ENCODE measurements at places on chromosomes 2 and 18.

DNA sequence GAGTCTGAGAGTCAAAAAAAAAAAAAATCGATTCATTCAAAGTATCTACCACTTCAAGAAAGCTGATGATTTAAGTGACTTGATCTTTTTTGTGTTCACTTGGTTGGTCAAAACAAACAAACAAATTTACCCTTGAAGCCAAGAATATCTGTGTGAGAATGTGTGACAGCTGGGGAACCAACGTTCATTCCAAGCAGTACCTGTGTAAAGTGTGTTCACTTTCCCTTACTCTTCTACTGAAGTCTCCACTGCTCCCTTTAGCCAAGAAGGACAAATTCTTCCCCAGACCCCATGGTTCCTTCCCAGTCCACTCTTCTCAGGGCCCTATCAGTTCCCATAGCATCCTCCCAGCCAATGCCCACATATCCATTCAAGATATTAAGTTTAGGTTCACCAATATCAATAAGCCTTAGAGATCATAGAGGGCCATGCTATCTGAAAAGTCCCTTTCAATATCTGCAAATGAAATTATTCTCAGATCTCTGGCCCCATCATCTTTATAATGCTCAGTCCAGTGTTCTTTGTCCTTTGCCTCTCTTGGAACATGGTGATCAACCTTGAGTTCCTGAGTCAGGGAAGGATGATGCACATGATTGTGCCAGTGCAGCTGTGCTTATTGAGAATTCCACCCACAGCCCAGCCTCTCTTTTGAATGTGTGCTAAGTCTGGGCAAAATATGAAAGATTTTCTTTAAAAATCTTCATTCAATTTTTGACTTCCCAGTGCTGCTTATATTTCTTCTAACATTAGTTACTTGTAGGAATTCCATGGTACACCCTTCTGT is 82.8 kb upstream of the DTNA start:
- no peak for DNase-seq

- no peak for DNase-seq
These were observed 36.3 kb upstream of the CHRNA1 start for GRCh38 chr2:174800436-174801205.

DNA sequence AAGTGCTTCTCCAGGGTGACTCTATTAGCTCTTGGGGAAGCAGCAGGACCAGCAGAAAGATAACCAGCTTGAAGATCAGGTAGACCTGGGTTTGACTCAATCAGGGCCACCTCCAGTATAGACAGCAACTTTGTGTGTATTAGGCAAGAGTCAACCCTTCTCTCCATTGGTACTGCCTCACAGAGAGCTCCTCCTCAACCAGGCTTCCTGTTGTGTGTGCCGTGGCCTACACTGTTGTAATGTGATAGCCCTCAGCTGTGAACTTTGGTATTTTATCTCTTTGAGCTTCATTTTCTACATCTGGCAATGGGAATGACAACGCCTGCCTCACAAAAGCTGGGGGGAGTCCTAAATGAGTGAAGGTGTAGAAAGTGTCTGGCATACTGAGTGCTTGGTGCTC is 17.0 kb upstream of the MAP3K20 start:
- no peak for DNase-seq

DNA sequence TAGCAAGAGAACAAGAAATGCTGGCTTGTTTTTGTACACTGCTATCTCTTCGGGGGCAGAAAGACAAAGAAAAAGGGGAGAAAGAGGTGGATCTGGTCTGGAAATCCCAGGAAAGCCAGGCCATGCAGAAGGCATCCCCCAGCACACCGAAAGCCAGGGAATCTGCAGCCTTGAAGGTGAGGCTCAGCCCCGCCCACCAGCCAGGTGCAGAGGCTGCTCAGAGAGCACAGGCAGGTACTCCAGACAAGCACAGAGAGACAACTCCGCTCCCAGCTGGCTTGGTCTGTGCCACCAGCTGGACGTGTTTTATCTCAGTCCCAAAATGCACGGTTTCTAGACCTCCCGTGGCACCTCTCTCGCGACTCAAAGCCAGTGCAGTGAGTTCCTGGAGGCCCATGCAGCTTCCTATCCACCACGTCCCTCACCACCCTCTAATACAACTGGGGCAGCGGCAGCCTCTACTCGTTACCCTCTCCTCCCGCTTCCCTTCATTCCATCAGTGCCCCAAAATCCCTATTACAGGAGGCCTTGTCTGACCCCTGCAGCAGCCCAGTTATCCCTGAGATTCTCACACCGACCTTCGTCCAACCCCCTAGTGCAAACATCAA is 62.8 kb downstream of the HDAC4 start:
- DNase-seq, result no peak

GRCh38 chr2:147222506-147222905 is 622.3 kb upstream of the ACVR2A start:
- DNase-seq, result no peak

- no peak for DNase-seq
These were observed 279.2 kb downstream of the CLIP4 start for GRCh38 chr2:29394311-29394980.

DNA sequence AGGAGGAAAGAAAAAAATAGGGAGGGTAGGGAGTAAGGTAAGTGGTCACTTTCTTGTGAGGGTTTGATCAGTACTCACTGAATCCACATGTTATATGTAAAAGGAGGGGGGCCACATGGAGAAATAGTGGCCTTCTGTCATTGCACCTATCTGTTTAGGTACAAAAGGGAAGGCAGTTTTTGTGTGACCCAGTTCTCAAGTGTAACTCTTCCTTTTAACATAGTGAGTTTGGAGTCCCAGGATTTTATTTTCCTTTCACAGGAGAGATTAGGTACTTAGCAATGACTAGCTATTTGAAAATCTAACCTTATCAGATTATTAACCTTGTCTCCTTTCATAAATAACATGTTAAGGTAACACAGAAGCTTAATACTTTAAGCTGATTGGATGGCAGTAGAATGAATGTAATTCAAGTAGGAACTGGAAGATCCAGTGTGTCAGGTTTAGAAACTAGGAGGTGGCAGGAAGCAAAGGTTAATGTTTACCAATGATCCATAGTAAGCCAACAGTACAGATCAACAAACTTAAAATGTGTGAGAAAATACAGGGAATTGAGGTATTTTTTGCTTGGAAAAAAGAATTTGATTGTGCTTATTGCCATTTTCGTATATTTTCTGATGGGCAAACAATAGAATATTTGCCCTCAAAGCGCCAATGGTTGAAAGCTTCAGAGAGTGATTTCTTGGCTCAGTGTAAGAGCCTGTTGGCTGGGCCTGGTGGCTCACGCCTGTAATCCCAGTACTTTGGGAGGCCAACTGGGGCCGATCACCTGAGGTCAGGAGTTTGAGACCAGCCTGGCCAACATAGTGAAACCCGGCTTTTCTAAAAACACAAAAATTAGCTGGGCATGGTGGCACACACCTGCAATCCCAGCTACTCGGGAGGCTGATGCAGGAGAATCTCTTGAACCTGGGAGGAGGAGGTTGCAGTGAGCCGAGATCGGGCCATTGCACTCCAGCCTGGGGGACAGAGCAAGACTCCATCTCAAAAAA is 11.3 kb downstream of the HNMT start:
- no peak for DNase-seq

DNA sequence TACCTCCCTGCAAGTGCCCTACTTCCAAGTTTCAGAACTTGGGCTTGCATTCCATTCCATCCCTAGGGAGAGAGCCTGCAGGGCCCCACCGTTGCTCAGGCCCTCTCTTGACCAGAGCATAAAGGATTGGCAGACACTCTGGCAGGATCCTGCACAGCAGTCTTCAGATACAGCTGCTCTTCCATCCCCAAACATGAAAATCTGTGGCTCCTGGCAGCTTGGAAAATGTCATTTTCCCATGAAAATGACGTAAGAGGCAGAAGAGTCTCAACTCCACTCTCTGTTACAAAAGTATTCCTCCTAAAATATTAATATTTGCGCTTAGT is 162.6 kb downstream of the GFPT1 start:
- DNase-seq, result no peak

- DNase-seq, result peak; percentile 6
These were observed 428.2 kb upstream of the KCNH7 start for GRCh38 chr2:163266772-163267171.

DNA sequence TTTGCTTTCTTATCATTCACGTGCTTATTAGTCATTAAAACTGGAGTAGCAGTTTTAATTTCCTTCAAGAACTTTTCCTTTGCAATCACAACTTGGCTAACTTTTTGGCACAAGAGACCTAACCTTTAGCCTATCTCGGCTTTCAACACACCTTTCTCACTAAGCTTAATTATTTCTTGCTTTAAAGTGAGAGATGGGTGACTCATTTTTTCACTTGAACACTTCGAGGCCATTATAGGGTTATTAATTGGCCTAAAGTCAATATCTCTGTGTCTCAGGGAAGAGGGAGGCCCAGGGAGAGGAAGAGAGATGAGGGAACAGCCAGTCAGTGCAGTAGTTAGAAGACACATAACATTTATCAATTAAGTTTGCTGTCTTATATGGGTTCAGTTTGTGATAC is 289.8 kb downstream of the RBM43 start:
- no peak for DNase-seq

DNA sequence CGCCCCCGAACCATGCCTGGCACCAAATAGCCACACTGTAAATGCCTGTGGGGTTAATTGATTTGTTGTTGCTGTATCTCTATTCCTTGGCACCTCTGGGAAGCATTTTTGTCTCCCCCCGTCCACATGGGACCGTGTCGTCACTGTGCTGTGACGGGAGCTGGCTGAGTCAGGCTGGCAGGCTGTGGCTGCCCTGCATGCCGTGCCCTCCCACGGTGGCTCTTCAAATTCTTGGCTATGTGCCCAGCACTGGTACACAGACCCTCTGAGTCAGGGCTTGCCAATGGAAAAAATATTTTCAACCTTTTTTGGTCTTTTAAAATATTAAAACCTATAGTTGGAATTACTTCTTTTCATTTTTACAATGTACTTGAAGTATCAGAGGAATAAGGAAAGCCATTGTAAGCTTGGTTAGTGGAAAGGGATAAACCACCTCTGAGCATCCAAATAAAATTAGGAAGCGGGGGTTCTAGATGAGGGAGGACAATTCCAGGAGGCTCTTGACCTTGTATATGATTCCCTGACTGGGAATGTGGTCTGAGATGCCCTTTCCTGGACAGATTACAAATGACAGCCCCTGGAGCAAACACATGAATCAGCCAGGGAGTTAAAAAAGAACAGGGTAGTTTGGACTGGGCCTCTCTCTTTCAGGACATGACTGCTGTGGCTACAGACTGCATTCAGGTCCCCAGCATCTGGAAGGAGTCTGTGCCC is 59.4 kb downstream of the DGKD start:
- DNase-seq, result peak; percentile 71

DNA sequence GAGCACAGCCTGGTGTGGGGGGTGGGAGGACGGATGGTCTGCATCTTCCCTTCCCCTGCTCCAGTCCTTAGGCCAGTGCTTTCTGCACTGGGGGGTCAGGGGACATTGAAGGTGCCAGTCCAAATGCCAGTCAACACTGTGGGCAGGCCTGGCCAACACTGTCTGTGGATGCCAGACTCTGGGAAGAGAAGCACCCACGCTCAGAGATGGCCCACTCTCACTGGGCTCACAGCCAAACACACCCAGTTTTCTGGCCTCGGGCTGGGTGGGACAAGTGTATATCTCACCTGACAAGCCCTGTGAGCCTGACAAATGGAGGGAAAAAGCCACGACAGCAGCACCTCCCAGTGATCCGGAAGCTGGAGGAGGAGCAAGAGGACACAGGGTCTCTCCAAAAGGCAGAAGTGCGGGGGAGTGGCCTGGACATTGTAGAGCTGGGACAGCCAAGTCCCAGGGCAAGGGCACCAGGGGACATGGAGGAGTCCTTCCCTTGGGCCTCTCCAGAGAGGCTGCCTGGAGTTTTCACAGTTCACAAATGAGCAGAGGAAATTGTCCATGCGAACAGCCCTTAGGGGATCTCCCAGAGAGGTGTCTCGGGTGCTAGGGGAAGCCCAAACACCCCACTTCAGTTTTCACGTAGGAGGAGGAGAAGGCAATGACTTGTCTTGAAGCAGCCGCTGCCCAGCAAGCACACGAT is 79.3 kb downstream of the SDC1 start:
- DNase-seq, result peak; percentile 12

GRCh38 chr2:105812180-105813044 is 67.7 kb downstream of the NCK2 start:
- DNase-seq, result peak; percentile 72

DNA sequence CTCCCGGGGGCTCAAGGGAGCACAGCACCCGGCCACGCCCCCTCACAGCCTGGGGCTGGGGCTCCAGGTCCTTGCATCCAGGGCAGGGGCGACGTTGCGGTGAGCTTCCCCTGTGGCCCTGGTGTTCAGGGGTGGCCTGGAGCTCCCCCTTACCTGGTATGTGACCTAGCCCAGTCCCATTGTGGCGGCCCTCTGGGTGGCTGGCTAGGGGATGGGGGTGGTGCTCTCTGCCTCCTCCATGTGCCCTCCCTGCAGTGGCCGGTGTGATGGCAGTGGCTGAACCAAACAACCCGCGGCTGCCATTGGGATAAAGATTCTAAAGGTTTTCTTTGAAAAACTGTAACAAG is 288.3 kb downstream of the RDH14 start:
- no peak for DNase-seq

DNA sequence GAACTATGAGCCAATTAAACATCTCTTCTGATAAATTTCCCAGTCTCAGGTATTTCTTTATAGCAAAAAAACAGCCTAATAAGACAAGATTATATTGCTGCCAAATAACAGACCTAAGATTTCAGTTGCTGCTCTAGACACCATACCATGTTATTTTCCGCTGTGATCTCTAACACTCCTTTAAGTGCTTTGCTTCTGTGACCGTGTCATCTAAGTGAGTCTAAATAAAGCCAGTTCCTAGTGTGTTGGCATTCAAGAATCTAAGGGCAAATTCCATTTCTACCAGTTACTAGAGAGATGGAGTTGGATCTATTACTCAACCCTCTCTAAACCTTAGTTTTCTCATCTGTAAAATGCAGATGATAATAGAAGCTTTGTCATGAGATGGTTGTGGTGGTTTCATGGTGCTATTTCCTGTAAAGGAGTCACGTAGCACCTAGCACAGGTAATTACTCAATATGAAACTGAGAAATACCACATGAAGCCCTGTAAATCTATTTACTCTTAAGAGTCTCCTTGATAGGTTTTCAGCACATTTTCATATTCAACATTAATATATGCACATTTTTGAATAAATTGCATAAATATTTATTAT is 40.5 kb downstream of the SPHKAP start:
- DNase-seq, result no peak

- DNase-seq, result no peak
These were observed 172.8 kb downstream of the ACOXL start for GRCh38 chr2:110905217-110905616.

GRCh38 chr2:47193607-47194006 is 38.5 kb upstream of the STPG4 start:
- DNase-seq, result no peak

DNA sequence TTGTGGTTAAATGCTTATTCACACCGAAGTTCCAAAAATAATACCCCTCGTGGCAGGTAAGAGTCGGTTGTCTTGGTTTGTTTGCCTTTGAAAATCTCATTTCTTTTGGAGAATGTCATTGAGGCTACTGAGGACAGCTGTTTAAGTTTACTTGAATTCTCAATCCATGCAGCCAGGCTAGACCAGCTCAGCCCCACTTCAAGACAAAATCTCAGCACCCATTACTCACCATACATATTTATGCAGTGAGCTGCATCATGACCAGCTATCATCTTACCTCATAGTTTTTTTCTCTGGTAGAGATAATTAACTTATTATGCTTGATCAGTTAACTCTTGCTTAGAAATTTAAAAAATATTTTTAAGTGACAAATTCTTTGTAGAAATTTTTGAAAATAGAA is 115.9 kb downstream of the HAUS1 start:
- DNase-seq, result no peak

GRCh38 chr2:49335546-49335945 is 181.2 kb upstream of the FSHR start:
- DNase-seq, result no peak
